ENCODE measurements at places on chromosomes 1 and 21.

DNA sequence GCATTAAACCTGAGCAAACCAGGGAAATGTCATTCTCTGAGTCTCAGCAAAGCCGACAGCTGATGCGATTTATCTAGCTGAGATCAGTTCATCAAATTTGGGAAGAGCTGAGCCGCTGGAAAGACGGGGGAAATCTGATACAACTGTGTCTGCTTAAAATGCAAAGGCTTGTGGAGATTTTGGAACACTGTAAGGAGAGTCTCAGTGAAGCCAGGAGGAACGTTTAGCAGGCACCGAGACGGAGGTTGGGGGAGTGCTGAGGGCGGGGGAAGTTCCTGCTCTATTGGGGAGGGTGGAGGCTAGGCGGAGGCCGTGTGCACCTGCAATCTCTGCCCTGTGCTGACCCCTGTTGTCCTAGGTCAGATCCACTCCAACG is 143.2 kb upstream of the CSF3R start:
- DNase-seq: no peak

DNA sequence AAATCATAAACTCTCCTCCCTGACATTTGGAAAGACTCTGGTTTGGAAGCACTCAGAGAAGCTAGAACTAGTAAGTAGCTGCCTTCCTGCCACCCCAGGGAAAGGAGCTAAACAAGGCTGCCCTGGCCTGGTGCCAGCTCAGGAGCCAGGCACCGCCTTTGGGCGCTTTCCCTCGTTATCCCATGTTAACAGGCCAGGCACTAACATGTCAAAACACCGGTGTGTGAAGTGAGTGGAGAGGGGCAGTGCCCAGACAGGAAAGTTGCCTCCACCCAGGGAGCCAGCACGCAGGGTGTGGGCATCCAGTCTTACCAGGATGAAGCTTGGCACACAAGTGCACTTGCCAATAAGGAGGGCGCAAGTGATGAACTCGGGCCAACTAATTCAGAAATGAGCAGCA is 346.8 kb downstream of the RRAGC start:
- DNase-seq: peak; percentile 46

DNA sequence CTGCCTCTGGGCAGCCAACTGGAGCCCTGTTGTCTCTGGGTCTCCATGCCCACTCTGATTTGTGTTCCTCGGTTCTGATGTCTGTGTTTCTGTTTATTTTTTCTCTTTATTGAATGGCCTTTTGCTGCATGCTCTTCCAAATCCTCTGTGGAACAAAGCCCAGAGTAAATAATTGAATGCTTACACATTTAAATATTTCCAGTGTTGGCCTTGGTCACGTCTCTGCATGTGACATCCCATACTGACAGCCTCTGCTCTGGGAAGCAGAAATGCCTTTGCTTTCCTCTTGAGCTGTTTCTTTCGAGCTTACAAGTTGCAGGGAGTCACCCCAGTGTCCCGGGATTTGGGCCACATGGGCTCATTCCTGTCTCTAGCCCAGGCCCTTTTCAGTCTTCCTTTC is 267.9 kb downstream of the PTPRU start:
- peak; percentile 52 for DNase-seq

DNA sequence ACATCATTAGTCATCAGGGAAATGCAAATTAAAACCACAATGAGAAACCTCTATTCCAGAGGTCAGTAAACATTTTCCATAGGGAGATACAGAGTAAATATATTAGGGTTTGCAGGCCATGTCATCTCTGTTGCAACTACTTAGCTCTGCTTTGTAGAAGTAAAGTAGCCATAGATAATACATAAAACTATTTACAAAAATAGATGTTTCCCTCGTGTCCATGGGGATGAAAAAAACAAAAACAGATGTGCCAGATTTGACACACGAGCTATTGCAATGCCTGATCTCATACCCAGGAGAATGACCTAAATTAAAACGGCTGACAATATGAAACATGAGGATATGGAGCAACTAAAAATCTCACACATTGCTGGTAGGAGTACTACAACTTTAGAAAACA is 17.3 kb downstream of the LTN1 start:
- DNase-seq: no peak

GRCh38 chr21:38219049-38219628 is 37.7 kb upstream of the KCNJ15 start:
- DNase-seq: peak; percentile 94
